Memory B cell (primary cell): ENCODE measurements at places on chromosomes 6 and 20.
A peak's percentile ranks its signal among the peaks of the same experiment; 100 is the strongest.

- H3K36me3 ChIP-seq = no peaks in the 10 kb centered on the region
- H3K27ac ChIP-seq = no peak overlapping the region
- H3K4me1 ChIP-seq = peaks cover 15% of the 10 kb centered on the region
- no peak for DNase-seq
- H3K27me3 ChIP-seq = peaks cover 2% of the 10 kb centered on the region
Observed at GRCh38 chr6:43665376-43665775, 20.5 kb downstream of the RSPH9 start.

GRCh38 chr6:141734071-141734840 is 398.5 kb upstream of the GJE1 start:
- no peak overlapping the region for H3K4me3 ChIP-seq
- no peaks in the 10 kb centered on the region for H3K36me3 ChIP-seq
- DNase-seq = no peak
- no peaks in the 10 kb centered on the region for H3K27me3 ChIP-seq
- H3K27ac ChIP-seq = no peak overlapping the region

DNA sequence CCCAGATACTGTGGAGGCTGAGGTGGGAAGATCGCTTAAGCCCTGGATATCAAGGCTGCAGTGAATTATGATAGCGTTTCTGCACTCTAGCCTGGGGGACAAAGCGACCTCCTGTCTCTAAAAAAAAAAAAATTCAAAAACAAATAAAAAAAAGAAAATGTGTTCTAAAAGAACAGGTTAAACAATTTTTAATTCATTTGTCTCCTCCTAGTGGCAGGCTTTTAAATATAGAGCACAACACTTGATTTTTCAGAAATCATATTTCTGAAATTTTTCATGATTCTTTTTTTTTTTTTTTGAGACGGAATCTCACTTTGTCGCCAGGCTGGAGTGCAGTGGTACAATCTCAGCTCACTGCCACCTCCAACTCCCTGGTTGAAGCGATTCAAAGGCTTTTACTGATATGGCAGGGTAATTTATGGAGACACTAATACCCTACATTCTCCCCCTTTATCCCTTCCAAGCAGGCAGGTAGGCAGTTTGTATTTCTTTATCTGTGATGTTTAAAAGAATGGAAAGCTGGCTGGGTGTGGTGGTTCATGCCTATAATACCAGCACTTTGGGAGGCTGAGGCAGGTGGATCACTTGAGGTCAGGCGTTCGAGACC is 8.7 kb upstream of the GTF3C6 start:
- no peak for DNase-seq
- no peaks in the 10 kb centered on the region for H3K4me1 ChIP-seq
- no peaks in the 10 kb centered on the region for H3K27me3 ChIP-seq
- no peaks in the 10 kb centered on the region for H3K36me3 ChIP-seq
- no peak overlapping the region for H3K27ac ChIP-seq
- H3K4me3 ChIP-seq = no peak overlapping the region

DNA sequence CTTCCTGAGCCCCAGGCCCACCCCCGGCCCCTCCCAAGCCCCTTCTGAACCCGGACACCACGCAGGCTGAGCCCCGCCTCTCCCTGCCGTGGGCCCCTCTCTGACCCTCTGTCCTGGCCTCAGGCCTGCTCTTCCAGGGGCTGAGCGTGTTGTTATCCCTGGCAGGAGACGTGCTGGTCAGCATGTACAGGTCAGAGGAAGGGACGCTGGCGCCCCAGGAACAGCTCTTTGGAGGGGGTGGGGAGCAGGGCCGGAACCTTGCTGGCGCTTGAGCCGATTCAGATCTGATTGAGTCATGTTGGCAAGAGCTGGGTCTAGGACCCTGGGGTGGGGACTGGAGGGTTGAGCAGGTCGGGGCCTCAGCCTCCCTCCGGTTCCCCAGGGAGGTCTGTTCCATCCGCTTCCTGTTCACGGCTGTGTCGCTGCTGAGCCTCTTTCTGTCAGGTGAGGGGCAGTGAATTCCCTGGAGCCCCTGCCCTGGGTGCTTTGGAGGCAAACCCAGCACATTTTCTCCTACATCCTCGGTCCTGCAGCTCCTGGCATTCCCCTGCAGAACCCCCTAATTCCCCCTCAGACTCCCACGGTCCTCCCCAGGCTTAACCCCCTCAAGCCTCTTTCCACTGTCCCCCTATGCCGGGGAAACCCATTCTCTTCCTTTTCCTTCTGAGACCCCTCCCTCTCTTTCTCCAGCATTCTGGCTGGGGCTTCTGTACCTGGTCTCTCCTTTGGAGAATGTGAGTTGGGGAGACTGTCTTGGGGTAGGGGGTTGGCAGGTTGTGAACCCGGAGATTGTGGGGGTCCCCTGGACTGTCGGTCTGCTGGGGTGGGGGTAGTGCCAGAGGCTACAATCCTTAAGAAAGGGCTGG is 2.0 kb downstream of the SPAG4 start:
- H3K27ac ChIP-seq = peak overlapping the region; percentile 80
- H3K4me1 ChIP-seq = peaks cover 21% of the 10 kb centered on the region
- no peaks in the 10 kb centered on the region for H3K27me3 ChIP-seq

GRCh38 chr6:88983532-88983931 is 20.1 kb upstream of the RNGTT start:
- DNase-seq = no peak
- no peaks in the 10 kb centered on the region for H3K27me3 ChIP-seq
- no peak overlapping the region for H3K27ac ChIP-seq
- no peaks in the 10 kb centered on the region for H3K36me3 ChIP-seq
- H3K4me3 ChIP-seq = no peak overlapping the region

DNA sequence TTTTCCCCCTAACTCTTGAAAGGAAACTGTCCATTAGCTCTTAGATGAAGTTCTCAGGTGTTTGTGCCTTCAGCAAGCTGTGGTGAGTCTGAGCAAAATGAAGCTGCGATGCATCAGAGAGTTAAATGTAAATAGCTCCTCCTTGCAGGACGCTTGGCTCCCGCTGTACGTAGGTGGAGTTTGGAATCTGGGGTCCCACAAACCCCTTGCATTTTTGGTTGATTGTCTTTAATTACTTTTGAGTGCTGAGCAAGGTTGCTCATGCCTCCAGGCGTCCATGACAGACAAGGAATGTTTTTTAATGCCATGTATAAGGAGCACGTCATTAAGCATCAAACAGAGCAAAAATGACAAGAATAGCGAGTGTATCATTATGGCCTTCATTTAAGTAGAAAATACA is 300.5 kb downstream of the TFAP2C start:
- DNase-seq = no peak
- peaks cover 18% of the 10 kb centered on the region for H3K27me3 ChIP-seq
- H3K4me1 ChIP-seq = no peaks in the 10 kb centered on the region
- H3K27ac ChIP-seq = no peak overlapping the region

DNA sequence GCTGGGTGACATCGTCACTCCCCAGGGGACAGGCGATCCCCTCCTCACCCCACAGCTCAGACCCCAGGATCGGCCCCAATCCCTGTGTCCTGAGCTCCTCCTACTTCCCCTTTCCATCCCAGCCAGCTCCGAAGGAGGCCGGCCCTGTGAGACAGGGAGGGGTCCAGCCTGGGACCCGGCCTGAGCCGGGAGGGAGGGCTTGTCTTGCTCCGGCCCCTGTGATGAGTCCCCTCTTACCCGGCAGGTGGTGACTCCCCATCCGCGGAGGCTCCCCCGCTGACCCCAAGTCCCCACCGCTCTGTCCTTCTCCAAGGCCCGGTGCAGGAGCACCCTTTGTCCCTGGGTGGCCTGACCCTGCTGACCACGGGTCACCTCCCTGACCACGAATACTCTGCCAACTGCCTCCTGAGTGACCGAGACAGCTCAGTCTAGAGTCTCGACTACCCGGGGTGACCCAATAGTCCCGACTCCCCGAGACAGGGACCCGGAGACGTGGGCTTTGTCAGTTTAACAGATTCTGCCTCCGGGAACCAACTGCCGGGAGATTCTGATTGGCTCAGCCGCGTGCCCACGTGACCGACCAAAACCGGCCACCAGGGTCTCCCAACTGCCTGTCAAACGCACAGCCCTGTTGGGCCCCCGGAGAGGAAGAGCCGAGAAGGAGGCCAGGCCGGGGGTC is 187.4 kb upstream of the PROKR2 start:
- H3K27me3 ChIP-seq = peaks cover 4% of the 10 kb centered on the region
- H3K4me1 ChIP-seq = peaks cover 5% of the 10 kb centered on the region
- no peak for DNase-seq
- peak overlapping the region; percentile 11 for H3K4me3 ChIP-seq
- H3K36me3 ChIP-seq = peaks cover 4% of the 10 kb centered on the region

DNA sequence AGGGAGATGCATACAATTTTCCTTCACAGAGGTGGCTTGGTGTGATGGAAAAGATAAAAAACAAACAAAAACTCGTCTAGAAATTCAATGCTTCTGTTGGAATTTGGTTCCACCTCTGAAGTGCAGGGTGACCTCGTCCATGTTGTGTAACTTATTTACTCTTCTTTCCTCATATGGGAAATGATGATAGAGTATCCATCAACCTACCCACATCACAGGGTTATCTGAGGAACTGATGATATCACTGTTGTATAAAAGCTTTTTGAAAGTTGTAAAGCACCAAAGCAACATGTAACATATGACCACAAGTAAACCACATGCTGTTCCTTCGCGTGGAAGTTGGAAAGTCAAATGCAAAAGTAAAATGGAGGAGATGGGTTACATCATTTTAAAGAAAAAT is 212.0 kb upstream of the SGK1 start:
- H3K27ac ChIP-seq = no peak overlapping the region
- H3K27me3 ChIP-seq = no peaks in the 10 kb centered on the region
- DNase-seq = no peak
- H3K4me1 ChIP-seq = no peaks in the 10 kb centered on the region

DNA sequence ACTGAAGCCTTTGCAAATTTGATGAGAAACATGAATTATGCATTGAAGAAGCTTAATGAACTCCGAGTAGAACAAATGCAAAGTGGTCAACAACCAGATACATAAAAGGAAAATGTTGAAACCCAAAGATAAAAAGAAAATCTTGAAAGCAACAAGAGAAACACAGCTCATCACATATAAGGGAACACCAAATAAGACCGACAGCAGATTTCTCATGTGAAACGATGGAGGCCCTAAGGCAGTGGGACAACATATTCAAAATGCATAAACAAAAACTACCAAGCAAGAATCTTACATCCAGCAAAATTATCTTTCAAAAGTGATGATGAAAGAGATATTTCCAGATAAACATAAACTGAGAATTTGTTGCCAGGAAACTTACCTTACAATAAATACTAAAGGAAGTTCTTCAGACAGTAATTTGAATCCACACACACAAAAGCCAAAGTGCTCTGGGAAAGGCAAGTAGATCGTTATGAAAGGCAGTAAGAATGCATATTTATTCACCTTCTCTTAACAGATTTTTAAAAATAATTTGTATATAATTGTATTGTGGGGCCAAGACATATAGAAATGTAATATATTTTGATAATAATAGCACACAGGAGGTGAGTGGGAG is 22.5 kb downstream of the SLC52A3 start:
- H3K4me3 ChIP-seq = no peak overlapping the region
- H3K36me3 ChIP-seq = peaks cover 1% of the 10 kb centered on the region
- no peaks in the 10 kb centered on the region for H3K4me1 ChIP-seq
- peaks cover 13% of the 10 kb centered on the region for H3K27me3 ChIP-seq
- no peak overlapping the region for H3K27ac ChIP-seq

DNA sequence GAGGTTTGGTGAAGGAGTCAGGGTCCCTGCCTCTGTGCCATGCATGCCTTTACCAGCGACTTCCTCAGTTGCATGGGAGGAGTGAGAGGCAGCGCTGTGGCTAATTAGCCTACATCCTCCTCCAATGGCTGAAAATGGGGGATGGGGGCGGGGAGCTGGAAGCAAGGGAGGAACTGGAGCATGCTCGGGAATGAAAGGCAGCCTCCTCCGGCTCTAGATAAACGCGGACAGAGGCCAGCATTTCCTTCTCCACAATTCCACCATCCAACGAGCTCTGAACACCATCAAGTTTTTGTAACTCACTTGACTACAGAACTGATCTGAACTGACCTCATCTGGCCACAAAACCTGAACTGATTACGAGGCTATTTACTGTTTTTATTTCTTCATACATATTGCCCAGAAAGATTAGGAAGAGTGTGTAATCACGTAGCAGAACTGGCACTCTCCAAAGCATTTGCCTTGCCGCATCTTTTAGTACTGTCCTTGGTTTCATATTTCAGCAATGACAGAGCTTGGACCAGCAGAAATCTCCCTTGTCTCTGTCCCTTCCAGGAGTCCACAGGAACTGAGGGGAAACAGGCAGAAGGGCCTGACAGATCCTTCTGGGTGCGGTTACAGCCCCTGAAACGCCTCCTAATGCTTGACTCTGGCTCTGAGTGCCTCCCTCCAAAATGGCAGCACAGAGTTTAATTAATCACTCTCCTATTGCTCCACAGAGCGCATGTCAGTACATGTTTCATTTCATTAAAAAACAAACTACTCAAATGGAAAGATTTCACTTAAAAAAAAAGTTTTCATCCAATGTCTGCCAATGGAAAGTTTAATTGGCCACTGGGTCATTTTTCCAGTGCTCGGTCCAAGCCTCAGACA is 58.2 kb upstream of the TRAF3IP2 start:
- peaks cover 17% of the 10 kb centered on the region for H3K36me3 ChIP-seq
- no peak for DNase-seq
- no peak overlapping the region for H3K27ac ChIP-seq

- H3K4me1 ChIP-seq = peaks cover 12% of the 10 kb centered on the region
- H3K27ac ChIP-seq = no peak overlapping the region
- H3K27me3 ChIP-seq = no peaks in the 10 kb centered on the region
- no peak for DNase-seq
Observed at GRCh38 chr20:63602321-63602720, 24.6 kb downstream of the GMEB2 start.

DNA sequence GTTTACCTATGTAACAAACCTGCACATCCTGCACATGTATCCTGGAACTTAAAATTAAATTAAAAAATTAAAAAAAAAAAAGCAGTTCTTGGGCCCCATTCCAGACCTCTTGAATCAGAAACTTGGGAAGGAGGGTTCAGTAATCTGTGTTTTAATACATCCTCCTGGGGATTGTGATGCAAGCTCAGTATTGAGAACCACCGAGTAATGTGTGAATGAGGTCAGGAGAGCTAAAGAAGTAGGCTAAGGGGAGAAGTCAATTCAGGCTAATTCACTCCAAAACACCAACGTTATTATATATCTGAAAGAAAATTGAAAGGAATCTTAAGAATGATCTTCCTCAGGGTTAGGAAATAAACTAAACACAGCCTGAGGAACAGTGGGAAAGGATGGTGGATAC is 120.4 kb downstream of the RNF144B start:
- no peaks in the 10 kb centered on the region for H3K36me3 ChIP-seq
- H3K27ac ChIP-seq = no peak overlapping the region
- DNase-seq = no peak
- H3K4me3 ChIP-seq = no peak overlapping the region

- H3K4me1 ChIP-seq = no peaks in the 10 kb centered on the region
- no peaks in the 10 kb centered on the region for H3K36me3 ChIP-seq
- H3K27me3 ChIP-seq = peaks cover 3% of the 10 kb centered on the region
Observed at GRCh38 chr6:164086076-164086887, 671.8 kb downstream of the QKI start.

GRCh38 chr20:10465135-10465534 is 30.0 kb downstream of the SLX4IP start:
- peaks cover 28% of the 10 kb centered on the region for H3K36me3 ChIP-seq
- H3K4me1 ChIP-seq = peaks cover 8% of the 10 kb centered on the region
- H3K27me3 ChIP-seq = no peaks in the 10 kb centered on the region
- H3K27ac ChIP-seq = no peak overlapping the region
